ENCODE measurements at places on chromosomes 3 and 15.
A peak's percentile ranks its signal among the peaks of the same experiment; 100 is the strongest.

DNA sequence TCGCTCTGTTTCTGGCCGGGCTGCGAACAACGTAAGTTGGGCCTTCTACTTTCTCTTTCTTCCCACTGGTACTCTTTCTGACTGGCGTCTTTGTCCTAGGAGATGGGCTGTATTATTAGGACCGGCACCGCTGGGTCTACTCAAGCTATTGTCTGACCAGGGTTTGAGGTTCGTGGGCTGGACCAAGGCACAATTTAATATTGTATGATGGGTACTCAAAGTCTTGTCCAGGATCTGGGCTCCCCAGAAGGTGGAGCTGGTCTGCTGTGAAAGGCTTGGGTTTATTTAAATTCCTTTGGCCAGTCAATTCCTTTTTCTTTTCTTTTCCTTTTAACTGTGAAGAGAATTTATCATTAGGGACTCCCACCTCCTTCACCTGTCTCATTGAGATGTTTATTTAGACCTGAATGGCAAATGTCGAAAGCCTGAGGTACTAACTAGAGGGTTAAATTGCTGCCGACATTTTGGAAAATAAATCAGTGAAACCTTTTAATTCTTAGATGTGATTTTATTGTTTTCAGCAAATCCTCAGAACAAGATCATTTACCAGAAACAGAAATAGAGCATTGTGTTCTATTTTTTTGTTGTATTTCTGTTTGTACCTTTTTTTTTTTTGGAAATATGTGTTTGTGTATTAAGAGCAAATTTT is 410 bp downstream of the LRRC49 start:
- peak; percentile 58 for DNase-seq

- DNase-seq = no peak
Observed at GRCh38 chr3:113557374-113557773, 25.0 kb downstream of the SIDT1 start.

DNA sequence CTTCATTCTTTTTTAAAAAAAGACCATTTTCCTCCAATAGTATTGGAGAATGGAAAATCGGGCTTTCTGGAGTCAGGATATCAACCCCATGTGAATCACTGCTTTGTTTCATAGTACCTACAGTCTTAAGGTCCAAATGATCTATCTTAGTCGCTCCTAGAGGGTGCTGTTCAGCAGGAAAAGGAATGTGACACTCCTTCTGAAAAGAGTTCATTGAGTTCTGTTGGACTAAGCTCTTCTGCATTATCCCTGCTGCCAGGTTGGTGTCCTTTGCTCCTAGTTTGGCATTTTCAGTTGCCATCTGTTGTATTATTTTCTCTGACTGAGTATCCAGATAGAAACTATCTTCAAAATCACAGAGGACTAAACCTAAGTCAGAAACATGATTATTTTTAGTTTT is 57.2 kb downstream of the POLQ start:
- no peak for DNase-seq

DNA sequence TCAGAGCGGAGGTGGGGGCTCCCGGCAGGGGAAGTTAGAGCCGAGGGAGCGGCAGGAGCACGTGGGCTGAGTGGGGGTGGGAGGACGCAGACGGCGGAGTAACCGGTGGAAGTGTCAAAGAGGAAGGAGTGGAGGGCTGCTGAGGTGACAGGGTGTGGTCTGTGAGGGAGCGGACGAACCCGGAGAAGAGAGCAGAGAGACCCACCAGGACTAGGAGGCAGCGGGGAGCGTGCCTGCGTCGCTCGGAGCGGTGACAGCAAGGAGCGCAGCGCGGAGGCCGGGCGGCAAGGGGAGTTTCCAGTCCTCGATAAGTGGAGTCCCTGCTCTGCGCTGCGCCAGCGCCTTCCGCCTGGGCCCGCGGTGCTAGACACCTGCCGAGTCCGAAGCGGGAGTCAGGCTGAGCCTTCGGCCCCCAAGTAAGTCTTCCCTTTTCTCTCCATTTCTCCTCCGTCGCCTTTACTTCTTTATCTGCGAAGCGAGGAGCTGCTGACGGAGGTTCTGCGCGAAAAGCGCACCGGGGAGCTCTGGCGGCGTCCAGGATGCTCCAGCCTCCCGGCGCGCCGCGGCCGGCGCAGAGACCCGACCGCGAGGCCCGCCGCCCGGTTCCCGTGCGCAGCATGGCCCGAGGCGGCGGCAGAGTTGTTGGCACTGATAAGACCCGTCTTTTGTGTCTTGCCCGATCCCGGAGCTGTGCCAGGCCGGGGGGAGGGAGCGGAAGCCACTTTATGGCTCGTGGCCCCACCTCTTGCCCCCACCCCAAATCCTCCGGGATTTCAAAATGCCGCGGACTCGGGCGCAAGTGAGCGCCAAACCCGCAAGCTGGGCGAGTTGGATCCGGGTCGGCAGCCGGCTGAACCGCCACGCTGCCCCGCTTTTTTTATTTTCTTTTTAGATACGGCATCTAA is 533.0 kb upstream of the SEMA6D start:
- DNase-seq = no peak

GRCh38 chr3:112508860-112509259 is 9.6 kb upstream of the BTLA start:
- DNase-seq = no peak

DNA sequence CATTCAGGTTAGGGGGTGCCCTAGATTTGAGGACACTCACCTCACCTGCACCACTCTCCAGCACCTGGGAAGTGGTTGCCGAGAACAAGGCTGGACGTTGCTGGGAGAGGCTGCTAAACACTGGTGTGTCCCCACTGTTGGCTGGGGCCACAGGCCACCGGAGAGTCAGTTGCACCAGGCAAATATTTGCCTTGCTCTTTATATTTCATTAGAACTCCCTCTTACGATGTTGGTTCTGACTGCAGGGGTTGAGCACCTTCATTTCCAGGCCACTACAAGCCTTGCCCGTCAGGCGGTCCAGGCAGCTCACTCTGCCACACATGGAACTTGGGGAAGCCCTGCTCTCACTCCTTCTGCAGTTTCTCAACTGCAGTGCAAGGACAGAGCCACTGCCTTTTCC is 30.7 kb downstream of the HCN4 start:
- no peak for DNase-seq

- no peak for DNase-seq
Observed at GRCh38 chr3:14927308-14927707, 20.1 kb upstream of the NR2C2 start.

GRCh38 chr3:171491361-171491760 is 31.2 kb upstream of the TNIK start:
- DNase-seq = no peak

DNA sequence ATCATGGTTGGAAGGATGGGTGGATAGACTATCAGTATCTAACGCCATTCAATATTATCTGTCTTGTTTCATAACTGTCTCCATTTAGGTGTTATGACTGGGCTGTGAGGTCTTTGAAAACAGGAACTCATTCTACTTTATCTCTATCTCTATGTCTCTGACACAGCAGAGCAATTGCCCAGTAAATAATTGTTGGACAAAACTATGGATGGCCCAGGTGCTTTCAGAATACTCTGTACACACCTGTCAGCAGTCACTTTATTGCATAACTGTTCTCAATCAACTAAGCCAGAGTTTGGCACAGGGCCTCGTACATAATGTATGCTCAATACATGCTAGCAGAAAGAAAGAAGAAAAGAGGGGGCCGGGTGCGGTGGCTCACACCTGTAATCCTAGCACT is 210.3 kb downstream of the OPA1 start:
- no peak for DNase-seq

All from NCI-H1417 treated with DMSO at 0.1 percent for 48 hours (cell line).